ENCODE measurements at places on chromosomes 7 and 10.

GRCh38 chr10:92031580-92031979 lies 108.0 kb downstream of the BTAF1 start:
- DNase-seq, result no peak

DNA sequence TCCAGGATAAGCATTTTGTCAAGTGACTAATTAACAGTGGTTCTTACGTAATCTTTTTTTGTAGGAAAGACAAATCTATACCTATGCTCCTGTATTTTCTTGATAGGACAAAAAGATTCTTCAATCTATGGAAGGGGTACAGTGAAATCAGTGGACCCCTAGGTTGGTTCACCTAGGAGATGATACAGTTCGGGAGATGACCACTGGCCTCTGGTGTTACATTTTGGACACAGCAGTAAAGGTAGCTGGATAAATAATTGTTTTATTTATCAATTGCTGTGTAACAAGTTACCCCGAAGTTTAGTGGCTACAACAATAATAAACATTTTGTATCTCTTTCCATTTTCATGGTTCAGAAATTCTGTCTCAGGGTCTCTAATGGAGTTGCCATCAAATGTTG lies 288.2 kb upstream of the MAGI2 start:
- DNase-seq, result no peak

DNA sequence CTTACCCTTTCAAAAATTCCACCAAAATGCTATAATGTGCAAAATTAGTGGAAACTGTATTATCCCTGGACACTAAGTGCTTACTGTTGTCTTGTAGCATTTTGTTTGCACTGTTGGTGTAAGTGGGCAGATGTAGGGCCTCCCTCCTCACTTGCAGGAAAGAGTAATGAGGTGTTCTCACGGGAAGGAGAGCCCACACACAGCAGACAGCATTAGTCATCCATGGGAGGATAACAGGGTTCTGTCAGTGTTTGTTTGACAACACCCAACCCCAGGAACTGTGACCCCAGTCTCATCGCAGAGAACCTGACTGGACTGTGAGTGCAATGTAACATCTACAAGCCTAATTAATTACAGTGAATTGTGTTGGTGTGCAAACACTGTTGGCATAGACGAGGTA lies 58.7 kb upstream of the VSTM2A start:
- no peak for DNase-seq

DNA sequence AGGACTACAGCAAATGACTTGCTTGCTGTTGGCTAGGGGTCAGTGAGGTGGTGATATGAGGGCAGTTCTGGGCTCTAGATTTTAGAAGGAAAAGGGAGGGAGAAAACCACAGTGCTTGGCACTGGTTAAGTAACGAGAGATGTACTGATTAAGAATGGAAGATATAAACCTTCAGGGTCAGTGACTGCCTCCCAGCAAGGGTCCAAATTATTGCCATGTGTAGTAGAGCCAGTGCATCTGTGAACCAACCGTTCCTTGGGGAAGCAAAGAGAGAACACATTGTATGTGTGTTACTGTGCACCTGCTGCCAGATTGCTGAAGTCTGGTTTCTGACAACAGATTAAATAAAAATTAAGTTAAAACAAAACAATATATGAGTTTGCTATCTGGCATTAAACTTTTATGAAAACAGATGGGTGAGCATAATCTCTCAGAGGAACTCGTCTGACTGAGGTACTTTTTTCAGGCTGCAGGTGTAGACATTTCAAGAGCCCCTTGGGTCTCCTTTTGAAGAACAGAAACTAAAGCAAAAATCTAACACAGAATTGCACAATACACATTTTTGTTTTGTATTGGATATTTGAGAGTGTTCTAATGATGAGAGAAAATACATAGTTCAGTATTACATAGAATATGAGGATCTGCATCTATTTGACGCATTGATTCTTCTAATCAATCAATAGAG lies 1120.6 kb downstream of the SORCS3 start:
- DNase-seq, result no peak

DNA sequence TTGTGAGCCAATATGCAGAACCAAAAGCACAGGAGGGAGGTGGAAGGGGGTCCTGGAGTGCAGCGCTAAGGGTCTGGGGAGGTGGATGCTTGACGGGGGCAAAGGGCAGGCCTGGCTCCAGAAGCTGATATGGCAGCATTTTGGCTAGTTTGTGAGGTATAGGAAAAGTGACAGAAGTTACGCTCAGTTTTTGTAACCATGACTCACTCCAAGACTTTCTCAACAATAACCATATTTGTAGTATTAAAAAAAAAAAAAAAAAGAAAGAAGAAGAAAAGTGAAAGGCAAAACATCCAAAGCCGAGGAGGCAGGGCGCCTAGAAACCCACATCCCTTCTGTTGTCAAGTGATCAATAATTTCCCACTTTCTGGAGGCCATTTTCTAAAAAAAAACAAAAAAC lies 92.3 kb downstream of the RNF216 start:
- DNase-seq, result no peak

- no peak for DNase-seq
Measured at GRCh38 chr7:132150711-132151110, 425.6 kb downstream of the PLXNA4 start.

GRCh38 chr7:22791204-22792158 lies 31.2 kb downstream of the TOMM7 start:
- no peak for DNase-seq

GRCh38 chr10:104252368-104252767 lies 2.3 kb upstream of the GSTO1 start:
- DNase-seq, result no peak

GRCh38 chr7:42283553-42283952 lies 46.5 kb upstream of the GLI3 start:
- peak; percentile 9 for DNase-seq

DNA sequence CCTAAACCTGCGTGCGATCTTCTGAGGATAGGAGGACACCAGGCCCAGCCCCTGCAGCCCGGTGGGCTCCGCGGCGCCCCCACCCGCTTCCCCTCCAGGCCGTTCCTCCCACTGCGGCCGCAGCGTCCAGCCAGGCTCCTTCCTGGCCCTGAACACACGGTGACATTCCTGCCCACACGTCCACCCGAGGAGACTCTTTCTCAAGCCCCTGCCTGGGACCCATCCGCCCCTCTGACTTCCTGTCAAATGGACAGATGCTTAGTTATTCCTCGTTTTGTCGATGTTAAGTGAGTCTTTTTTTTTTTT lies 32.4 kb upstream of the RNF32 start:
- DNase-seq, result no peak

GRCh38 chr10:24915304-24915703 lies 37.1 kb downstream of the PRTFDC1 start:
- no peak for DNase-seq

GRCh38 chr7:11747715-11748485 lies 84.1 kb downstream of the THSD7A start:
- no peak for DNase-seq

GRCh38 chr10:5252177-5253037 lies 55.8 kb downstream of the AKR1C4 start:
- no peak for DNase-seq

DNA sequence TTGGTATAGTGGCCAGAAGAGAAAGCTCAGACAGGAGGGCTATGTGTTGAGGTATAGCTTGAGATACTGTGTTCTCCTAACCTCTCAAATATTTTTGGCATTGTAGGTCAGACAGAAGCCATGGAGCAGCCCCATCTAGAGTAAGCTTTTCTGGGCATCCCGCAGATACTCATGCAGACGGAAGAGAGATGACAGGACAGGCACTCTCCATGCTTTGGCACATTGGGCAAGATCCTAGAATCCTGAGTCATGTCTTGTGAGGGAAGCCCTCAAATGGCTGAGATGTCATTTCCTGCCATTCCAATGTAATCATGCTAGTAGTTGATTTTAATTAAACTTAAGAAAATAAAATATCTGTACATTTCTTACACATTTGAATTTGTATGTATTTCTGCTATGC lies 16.8 kb upstream of the KIF20B start:
- DNase-seq, result no peak

- DNase-seq, result no peak
Measured at GRCh38 chr10:33473688-33474087, 139.2 kb upstream of the NRP1 start.

DNA sequence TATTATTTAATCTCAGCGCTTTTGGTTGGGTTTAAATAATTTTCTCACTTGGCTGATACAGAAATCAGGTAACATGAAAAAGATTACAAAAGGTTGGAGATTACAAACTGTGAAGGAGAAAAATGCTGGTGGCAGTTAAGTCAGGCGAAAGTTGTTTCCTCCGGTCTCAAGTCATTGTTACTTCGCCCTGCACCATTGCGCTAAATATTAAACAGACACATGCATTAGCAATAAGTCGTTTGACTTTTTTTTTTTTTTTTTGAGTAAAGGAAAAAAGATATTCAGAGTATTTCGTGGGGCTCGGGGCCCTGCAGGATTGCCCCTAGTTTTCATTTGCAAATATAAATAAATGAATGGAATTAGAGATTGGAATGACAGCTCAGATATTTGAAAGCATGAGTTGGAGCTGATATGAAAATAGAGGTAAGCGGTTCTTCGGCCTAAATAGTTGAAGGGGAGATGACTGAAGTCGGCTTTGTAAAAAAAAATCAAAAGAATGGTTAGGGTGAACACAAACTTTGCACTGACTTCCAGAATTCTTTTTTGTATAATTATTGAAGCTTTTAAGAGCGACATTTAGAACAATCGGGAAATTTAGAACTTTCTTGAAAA lies 914 bp downstream of the SDHAF3 start:
- DNase-seq, result no peak

DNA sequence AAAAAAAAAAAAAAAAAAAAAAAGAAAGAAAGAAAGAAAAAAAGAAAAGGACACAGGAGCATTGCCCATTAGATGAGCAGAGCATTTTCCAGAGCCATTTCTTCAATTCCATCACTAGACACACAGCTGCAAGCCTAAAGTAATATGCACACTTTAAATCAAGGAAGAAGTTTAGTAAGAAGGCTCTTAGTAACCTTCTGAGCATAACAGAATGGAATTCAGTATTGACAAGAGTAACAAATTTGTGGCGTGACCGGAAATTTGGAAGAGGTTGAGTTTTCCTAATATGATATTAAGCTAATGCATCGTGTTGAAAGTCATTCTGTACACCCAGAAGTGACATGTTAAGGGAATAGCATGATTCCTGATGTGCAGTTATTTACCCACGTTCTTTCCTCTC lies 35.3 kb downstream of the SMURF1 start:
- DNase-seq, result no peak

DNA sequence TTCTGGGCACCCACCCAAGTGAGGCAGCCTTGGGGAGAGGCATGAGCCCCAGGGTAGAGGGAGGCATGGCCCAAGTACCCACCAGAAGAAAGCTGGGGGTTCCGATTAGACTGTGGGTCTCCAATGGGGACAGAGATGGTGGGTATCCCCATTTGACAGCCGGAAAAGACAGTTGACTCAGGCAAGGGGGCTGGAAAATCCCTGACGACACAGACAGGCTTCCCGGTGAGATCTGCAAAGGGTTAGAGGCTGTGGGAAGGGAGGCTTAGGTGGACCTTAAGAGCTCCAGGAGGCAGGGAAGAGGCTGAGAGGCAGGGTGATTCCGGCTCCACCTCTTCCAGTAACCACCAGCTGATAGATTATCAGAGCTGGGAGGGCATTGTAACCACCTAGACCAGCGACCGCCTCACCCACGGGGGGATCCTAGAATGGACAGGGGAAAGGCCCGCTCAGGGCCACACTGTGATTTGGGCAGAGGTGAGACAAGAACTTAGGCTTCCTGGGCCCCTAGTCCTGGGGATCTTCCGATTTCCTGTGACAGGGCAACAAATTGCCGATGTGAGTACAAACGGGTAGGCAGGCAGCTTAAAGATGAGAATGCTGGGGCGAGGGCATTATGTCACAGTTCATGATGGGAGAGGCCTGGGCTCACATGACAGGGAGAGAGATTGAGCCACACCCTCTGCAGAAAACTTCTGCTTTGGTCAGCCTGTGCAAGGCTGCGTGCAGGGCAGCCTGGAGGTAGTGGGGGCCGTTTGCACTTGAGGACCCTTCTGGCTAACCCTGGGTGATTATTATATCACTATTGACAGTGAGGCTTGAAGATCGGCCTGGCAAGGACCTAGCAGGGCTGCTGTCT lies 5.4 kb downstream of the TBATA start:
- DNase-seq, result no peak

- no peak for DNase-seq
Measured at GRCh38 chr7:38506756-38507155, 124.4 kb downstream of the AMPH start.

Measured in muscle of arm (tissue), 14 donors.